Activated CD4-positive, alpha-beta T cell treated with anti-CD3 and anti-CD28 coated beads for 24 hours (primary cell): ENCODE measurements at places on chromosomes 5 and 9.

DNA sequence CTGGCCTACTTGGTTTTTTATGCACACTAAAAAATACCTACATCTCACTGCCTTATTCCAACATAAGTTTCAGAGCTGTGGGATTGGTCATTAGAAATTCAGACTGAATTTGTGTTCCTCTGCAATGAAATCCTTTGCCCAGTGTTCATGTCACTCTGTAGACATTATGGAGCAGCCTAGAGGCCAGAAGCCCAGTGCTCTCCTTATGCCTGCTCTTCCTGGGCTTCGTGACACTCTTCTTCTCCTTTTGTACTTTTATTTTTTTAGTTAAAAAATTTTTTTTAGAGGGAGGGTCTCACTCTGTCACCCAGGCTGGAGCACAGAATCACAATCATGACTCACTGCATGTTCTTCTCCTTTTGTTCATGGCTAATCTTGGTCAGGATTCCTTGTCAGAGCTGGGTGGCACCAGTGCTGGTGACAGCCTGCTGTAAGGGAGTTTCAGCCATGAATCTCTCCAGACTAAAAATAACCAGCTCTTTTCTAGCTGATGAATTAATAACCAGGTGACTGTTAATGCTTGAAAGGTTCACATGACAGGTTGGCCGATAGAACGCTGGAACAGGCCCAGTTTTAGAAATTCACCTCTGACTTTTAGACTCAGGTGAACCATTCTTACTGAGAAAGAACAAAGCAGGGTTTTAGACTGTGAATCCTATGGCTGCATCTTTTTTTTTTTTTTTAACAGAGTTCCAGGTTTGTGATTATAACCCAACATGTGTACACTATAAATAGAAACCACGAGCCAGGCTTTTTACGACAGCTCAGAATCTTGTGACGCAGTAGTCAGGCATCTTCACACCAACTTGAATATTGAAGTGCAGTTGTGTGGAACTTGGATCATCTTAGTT, 34.1 kb upstream of the C5orf47 start:
- no peak for DNase-seq

DNA sequence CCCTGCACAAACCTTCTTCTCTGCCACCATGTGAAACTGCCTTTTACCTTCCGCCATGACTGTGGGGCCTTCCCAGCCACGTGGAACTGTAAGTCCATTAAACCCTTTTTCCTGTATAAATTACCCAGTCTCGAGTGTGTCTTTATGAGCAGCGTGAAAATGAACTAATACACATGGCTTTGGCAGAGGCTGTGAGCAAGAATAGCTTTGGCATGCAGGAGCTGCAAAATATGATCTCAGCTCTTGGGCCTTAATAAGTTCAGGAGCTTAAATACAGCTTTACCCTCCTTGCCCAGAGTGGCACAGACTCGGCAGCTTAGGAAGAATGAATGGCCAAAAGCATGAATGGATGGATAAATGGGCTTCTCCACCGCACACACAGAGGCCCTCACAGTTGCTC, 15.7 kb upstream of the SLC36A1 start:
- no peak for DNase-seq

- DNase-seq, result no peak
These were observed 64.5 kb downstream of the ENTREP1 start for GRCh38 chr9:69389437-69389995.

GRCh38 chr5:36722900-36723299, 116.5 kb downstream of the SLC1A3 start:
- no peak for DNase-seq

- no peak for DNase-seq
These were observed 52.0 kb downstream of the SLC44A1 start for GRCh38 chr9:105296445-105296844.
